OCI-M1 (cell line): ENCODE measurements at places on chromosomes 1 and 21.
A peak's percentile ranks its signal among the peaks of the same experiment; 100 is the strongest.

DNA sequence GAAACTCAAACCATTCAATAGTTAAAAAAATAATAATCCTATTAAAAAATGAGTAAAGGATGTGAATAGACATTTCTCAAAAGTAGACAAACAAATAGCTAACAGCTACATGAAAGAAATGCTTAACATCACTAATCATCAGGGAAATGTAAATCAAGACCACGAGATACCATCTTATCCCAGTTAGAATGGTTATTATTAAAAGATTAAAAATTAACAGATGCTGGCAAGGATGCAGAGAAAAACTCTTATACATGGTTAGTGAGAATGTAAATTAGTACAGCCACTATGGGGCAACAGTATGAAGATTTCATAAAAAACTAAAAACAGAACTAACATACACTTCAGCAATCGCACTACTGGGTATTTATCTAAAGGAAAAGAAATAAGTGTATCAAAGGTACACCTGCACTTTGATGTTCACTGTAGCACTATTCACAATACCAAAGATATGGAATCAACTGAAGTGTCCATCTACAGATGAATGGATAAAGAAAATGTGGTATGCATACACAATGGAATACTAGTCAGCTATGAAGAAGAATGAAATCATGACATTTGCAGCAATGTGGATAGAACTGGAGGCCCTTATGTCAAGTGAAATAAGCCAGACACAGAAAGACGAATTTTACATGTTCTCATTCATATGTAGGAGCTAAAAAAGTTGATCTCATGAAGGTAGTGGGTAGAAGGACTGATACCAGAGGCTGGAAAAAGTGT lies 117.9 kb downstream of the ACBD6 start:
- DNase-seq, result no peak

DNA sequence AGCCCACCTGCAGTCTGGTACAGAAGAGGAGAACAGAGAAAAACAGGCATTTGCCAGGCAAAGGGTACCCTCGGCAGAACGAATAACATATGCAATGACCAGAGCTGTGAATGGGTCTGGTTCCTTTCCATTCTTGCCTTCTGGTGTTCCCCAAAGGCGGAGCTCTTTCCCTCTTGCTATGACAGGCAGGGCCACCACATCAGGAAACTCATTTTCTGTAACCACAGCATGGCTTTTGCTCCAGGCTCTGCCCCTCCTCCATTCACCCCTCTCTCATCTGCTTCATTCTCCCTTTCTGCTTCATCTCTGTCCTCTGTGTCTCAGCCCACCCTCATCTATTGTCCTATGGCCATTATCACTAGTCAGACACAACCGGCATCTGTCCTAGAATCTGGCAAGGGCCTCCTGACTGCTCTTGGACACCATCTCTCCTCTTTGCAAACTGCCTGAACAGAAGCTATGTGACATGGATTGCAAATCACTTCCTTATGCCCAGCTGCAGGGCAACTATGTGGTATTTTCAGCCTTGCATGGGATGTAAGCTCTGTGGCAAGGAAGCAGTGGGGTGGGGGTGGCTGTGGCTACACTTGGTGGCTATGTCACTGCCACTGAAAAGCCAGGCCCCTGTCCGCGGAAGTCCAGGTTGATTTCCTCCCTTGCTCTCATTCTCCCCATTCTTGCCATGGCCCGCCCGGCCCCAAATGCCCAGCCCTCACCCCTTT lies 78.8 kb upstream of the ABCD3 start:
- DNase-seq, result no peak

DNA sequence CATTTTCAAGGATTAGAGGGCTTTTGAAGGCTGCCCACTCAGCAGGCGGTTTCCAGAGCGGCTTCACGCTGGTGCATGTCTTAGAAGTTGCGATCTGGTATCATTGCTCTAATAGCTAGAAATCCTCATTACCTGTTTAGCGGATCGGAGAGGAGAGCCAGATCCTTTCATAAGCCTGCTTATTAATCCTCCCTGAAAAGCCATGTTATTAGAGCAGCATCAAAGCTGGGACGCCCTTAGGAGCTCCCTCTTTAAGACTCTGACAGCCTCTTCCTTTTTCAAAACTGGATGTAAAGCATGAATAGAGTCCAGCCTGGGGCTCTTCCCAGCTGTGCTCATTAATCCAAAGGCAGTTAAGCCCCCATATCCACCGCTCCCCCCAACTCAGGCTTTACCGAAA lies 13.9 kb upstream of the CTSE start:
- DNase-seq, result no peak

DNA sequence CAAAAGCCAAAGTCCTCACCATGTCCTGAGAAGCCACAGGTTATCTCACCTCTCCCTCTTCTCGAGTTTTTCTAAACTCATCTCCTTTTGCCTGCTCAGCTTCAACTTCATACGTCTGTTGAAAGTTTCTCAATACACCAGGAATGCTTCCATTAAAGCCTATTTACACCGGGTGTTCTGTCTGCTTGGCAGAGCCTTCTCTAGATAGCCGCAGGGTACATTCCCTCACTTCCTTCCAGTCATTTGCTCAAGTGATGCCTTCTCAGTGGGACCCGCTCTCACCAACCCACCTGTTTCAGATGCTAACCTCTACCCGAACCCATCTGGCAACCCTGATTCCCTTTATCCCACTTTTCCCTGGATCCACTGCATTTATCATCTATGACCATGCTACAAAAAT lies 257.0 kb upstream of the ADGRL2 start:
- DNase-seq, result no peak

GRCh38 chr1:94707321-94708298 lies 112.5 kb upstream of the SLC44A3 start:
- peak; percentile 38 for DNase-seq

DNA sequence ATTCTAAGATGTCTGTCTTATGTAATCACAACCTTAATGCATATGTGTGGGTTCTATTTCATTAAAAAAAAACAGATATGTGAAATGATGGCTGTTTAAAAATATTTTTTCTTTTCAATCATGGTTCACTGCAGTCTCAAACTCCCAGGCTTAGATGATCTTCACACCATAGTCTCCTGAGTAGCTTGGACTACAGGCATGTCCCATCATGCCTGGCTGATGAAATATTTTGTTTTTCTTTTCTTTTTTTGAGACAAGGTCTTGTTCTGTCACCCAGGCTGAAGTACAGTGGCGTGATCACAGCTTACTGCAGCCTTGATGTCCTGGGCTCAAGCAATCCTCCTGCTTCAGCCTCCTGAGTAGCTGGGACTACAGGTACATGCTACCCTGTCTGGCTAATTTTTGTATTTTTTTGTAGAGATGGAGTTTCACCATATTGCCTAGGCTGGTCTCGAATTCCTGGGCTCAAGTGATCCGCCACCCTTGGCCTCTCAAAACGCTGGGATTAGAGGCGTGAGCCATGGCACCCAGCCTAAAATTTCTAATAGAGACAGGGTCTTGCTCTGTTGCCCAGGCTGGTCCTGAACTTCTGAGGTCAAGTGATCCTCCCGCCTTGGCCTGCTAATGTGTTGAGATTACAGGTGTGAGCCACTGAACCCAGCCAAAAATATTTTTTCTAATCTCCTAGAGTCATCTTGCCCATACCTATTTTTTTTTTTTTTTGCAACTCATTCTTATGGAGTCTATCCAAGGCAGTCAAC lies 67.6 kb downstream of the GIPC2 start:
- DNase-seq, result no peak

DNA sequence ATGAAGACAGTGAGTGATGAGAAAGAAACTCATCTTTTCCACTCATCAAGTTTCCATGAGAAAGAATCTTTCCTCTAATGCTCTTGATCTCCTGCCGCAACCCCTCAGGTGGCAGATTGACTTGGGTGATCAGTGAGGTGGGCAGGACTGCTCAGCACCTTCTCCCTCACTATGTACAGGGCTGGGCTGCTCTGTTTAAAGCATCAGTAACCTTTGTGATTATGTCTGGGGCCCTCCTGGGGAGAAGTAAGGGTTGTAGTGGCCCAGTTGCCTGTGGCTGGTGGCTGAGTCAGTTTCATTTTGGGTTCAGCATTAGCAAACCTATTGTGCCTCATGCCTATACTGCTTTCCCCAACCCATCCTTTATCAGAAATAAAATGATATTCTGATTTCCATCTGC lies 366.0 kb downstream of the TTLL7 start:
- no peak for DNase-seq

DNA sequence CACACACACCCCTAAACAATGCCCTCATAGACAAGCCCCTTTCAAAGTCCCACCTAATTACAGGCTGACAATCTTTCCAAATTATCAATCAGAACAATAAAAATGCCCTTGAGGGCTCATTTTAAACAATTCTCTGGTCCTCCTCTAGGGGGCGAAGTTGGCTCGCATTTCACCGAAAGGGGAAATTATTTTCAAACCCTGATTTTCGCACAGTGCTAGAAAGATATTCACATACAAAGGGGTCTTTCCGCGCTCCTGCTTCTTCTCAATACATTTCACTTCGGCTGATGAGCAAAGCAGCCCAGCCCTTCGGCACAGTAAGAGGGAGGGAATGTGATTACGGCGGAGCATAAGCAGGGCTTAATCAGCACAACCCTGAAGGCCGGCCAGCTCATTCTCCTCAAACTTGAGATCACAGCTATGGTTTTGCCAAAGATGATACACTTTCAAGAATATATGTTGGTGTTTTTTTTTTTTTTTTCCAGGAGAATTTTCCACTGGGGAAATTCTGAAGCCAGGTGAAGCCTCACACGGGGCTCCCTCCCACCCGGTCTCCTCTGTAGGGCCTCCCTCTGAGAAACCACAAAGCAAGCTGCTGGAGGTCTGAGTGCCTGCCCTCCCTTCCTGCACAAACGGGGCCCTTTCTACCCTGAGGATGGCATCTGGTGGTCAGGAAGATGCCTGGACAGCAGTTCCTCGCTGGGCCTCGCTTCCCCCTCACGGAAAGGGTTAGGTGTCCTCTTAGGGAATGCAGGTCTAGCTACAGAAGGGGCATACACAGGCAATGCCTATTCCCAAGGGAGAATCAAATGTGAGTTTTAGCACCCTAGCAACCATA lies 66.9 kb downstream of the GNG12 start:
- DNase-seq, result peak; percentile 73

DNA sequence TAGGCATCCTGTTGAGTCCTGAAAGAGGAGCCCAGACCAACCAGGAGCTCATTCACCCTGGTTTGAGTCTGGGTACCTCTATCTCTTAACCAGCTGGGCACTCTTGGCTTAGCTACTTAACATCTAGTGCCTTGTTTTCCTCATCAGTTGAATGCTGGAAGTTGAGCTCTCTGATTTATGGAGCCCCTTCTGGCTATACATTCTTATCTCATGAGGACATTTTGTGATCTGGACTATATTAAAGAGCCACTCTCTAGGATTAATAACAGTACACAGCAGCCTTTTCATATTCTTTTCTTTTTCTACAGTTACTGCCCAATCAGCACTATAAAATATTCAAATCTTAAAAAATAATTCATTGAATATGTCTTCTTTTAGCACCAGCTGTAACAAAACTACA lies 296.9 kb upstream of the RUNX1 start:
- no peak for DNase-seq

GRCh38 chr1:221892301-221892830 lies 150.5 kb upstream of the DUSP10 start:
- no peak for DNase-seq

GRCh38 chr1:227225715-227226346 lies 92.5 kb downstream of the CDC42BPA start:
- peak; percentile 93 for DNase-seq

GRCh38 chr1:27865821-27866220 lies 6.5 kb upstream of the THEMIS2 start:
- DNase-seq, result no peak

DNA sequence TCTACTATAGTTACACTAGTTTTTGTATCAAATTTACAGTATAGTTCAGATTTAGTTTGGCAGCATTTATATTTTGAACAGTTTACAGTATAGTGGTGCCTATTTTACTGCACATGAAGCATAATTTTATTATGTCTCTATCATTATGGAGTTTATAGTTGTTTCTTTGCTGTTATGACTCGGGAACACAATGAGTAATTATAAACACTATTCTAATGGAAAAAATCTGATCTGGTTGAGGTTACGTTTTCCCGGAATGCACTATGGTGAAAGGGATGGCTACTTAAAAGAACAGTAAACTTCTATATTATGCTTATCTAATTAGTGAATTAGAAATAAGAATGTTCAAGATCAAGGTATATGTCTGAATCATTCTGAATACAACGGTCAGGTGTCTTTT lies 10.6 kb downstream of the LCA5L start:
- no peak for DNase-seq

GRCh38 chr1:56278061-56278460 lies 301.3 kb downstream of the PLPP3 start:
- no peak for DNase-seq

- no peak for DNase-seq
Observed at GRCh38 chr1:14881775-14882672, 271.5 kb upstream of the TMEM51 start.

- no peak for DNase-seq
Observed at GRCh38 chr1:152026895-152027294, 9.9 kb downstream of the S100A11 start.

GRCh38 chr1:43743206-43743605 lies 35.9 kb downstream of the ST3GAL3 start:
- no peak for DNase-seq

- no peak for DNase-seq
Observed at GRCh38 chr1:24980836-24981630, 51.0 kb upstream of the RUNX3 start.

DNA sequence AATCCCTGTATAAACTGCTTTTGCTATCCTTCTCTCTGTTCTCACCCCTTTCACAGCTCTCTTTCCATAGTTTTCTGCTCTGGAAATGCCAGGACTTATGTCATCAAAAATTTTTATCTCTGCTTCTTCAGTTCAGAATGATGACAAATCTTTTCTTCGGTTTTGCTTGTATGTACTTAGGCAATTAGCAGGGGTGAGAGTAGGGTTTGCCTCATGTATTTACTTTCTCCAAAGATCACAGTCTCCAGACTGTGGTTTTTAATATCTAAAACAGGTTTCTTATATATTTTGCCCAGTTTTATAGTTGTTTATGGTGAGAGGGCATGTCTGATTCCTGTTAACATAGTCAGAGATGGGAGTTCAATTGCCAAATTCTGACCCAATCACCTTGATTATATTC lies 235.4 kb upstream of the LYPLAL1 start:
- DNase-seq, result no peak

DNA sequence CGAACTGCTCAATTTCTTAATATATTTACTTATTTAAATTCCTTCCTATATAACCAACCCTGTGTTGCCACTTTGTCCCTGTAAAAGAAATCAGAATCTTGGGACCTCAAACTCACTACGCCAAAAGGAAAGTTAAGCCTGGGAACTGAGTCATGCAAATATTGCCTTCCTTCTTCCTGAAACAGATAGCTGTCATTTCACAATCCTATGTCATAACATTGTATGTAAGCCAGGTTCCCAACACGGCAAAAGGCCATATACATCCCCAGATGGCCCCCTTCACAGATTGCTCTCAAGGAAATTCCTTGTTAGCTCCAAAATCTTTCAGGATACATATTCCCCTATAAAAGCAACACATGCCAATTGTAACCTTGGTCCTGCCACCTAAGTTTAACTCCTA lies 39.7 kb downstream of the C21orf91 start:
- DNase-seq, result no peak
